CD4-positive, alpha-beta T cell treated with Interleukin-10 for 1 hour (primary cell): ENCODE measurements at places on chromosomes 3 and 15.

DNA sequence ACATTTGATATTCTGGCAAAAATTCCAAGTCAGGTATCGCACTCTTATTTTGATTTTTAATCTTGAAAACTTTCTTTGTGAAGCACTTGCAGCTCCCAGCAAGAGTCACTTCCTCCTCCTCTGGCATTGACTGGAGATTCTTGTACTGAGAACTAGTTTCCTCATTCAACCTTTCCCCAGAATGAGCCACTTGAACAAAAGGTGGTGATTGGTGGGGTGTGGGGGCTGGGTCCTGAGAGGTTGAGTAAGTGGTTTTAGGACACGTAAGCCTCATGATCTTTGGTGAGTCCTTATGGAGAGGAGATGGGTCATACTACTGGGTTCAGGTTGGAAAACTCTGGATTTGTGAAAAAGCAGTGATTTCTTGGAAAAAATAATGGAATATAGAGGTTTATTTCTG, 32.3 kb upstream of the ONECUT1 start:
- no peak for DNase-seq

DNA sequence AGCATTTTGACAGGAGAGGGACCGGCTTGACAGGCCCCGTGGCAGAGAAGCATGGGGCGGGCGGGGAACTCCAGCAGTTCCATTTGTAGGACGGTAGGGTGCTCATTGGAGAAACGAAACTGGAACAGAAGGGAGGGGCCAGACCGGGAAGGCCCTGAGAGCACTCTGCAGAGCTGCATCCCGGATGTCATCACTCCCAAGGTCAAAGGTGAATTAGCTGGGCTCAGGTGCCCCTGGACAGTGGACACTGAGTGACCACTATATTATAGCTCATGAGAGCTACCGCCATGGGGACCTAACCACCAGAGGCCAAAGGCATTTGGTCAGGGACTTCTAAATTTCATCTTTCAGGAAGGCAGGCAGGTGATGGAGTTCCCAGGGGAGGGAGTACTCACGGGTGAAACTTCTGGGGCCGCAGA, 7.3 kb downstream of the CSRNP1 start:
- DNase-seq = peak; percentile 22

- no peak for DNase-seq
These were observed 59.7 kb downstream of the RGMA start for GRCh38 chr15:93029214-93029835.

- no peak for DNase-seq
These were observed 41.6 kb upstream of the STRIT1 start for GRCh38 chr3:155334914-155335723.

DNA sequence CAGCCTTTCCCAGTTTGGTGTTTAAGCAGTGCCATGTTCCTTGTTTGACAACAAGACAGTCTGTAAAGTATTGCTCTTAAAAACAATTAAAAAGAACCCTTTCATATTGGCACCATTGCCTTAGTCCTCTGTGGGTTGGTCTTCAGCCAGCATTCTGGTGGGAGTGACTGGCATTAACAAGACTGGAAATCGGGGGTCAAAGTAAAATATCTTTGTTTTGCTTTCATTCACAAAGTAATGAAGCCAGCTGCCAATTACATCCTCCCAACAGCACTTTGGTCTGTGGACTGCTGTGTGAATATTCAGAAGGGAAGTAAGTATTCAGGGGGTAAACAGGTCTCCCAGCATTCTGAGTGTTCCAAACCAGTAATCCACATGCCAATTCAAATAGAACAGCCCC, 8.3 kb upstream of the VILL start:
- no peak for DNase-seq

DNA sequence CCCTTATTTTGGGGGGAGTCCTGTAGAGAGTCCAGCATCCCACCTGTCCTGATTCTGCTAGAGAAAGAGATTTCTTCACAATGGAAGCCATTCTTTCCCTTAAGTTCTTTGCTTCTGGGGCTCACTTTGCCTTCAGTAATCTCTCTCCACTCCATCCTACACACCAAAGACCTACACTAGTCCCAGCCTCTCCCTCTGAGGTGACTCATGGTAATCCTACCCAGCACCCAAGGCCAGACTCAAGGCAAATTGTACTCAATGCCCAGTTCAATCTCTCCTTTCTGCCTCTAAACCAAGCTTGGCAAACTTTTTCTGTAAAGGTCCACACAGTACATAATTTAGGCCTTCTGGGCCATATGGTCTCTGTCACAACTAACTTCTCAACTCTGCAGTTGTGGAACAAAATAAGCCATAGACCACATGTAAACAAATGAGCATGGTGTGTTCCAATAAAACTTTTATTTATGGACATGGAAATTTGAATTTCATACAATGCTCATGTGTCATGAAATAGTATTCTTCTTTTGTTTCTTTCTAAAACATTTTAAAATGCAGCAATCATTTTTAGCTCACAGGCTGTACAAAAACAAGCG, 72.5 kb downstream of the MRPL46 start:
- no peak for DNase-seq

DNA sequence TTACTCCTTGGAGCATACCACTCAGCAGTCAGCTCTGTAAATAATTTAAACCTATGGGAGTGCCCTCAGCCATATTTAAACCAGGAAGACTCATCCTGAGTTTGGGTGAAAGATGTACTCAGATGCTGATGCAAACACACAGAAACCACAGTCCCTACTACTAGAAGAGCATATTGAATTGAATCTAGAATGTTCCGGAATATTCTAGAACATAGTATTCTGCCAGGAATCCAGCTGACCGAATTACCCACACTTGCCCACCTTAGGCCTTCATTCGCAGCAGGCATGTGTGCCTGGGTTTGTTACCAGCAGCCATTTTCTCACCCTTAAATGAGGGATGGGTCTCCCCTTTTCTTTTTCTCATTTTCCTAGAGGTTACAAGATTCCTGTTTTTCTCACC, 202.4 kb upstream of the ICE2 start:
- DNase-seq = no peak

- no peak for DNase-seq
These were observed 17.0 kb downstream of the CXCR6 start for GRCh38 chr3:45960289-45960688.

DNA sequence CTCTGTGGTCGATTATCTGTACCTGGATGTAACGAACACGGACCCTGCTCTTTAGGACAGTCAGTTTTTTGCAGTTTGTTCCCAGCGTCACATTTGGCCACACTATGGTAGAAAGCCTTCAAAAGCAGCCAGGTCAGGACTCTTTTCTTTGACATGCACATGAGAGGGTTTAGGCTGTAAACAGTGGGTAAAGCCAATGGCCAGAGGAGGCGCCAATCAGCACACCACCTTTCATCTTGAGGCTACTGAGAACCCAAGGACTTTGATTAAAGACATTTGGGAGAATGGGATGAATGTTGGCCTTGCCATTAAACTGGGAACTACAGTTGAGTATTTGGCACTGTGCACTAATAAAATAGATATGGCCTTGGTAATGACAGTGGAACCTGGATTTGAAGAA, 225.9 kb downstream of the OXSM start:
- DNase-seq = no peak

- no peak for DNase-seq
These were observed 410.3 kb upstream of the TBL1XR1 start for GRCh38 chr3:177607589-177607988.

- no peak for DNase-seq
These were observed 117.8 kb downstream of the OXNAD1 start for GRCh38 chr3:16382845-16383244.
